Smooth muscle cell of the coronary artery (primary cell): ENCODE measurements at places on chromosomes 13 and 19. TPM values are rescaled to one million over a fixed set of nuclear protein-coding genes. Genes with fewer than 3 reads are reported as not detected.

Gene SYT3
- total RNA-seq: 0.35 TPM in 1 of 2 replicates, not detected in the other

Gene IZUMO4
- total RNA-seq: 0.90 and 2.1 TPM in 2 replicates

Gene TNNT1
- 1.4 and 2.5 TPM in 2 replicates for total RNA-seq

Gene ZNF626
- total RNA-seq: 5.3 and 9.5 TPM in 2 replicates

Gene SULT2A1
- total RNA-seq: not detected in 2 replicates

Gene ZNF132
- total RNA-seq: 5.9 and 8.3 TPM in 2 replicates

Gene OR7C1
- not detected in 2 replicates for total RNA-seq

Gene ZNF541
- total RNA-seq: under 0.01 TPM in 1 of 2 replicates, not detected in the other

Gene KLF5
- 0.23 and 4.1 TPM in 2 replicates for total RNA-seq

Gene CD33
- total RNA-seq: not detected in 2 replicates

Gene VSTM2B
- not detected in 2 replicates for total RNA-seq

Gene GRIK5
- 0.23 TPM in 1 of 2 replicates, not detected in the other for total RNA-seq

Gene CEBPA
- total RNA-seq: 0.12 TPM in 1 of 2 replicates, not detected in the other

Gene IL17D
- total RNA-seq: 0.59 and 2.1 TPM in 2 replicates

Gene UBE2L5
- 0.08 TPM in 1 of 2 replicates, not detected in the other for total RNA-seq

Gene ZNF546
- total RNA-seq: 3.1 and 3.6 TPM in 2 replicates

Gene ADM5
- 0.15 and 0.59 TPM in 2 replicates for total RNA-seq

Gene PROZ
- total RNA-seq: not detected in 2 replicates

Gene GPR12
- not detected in 2 replicates for total RNA-seq
